Urothelium cell line (cell line): ENCODE measurements at places on chromosomes 16 and 17.

- no peak for DNase-seq
These were observed 120.3 kb upstream of the ADAMTS18 start for GRCh38 chr16:77555126-77555525.

GRCh38 chr17:8835106-8835505, 32.4 kb downstream of the PIK3R6 start:
- DNase-seq: no peak

GRCh38 chr16:49350265-49351095, 23.1 kb upstream of the C16orf78 start:
- DNase-seq: peak; percentile 78

DNA sequence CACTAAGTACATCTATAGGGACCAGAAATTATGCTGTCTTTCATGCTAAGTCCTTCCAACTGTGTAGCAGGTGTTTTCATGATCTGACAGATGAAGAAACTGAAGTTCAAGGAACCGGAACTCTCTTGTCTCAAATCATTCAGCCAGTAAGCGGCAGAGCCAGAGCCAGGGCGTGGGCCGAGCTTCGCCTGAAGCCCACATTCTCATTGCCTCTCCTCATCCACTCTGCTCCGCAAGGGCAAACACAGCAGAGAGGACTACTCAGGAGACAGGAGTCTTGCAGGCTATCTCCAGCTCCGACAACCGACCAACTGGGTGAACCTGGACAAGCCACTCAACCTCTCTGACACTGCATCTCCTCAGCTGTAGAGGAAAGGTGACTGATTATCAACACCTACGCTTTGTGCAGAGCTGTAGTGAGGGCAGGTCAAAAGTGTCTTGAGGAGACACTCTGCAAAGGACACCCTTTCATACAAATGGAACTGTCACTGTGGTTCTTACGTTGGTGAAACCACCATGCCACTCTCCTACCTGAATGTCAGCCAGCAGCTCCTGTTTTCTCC, 72.9 kb downstream of the CYTH1 start:
- no peak for DNase-seq
